ENCODE measurements at places on chromosomes 2 and 18.

DNA sequence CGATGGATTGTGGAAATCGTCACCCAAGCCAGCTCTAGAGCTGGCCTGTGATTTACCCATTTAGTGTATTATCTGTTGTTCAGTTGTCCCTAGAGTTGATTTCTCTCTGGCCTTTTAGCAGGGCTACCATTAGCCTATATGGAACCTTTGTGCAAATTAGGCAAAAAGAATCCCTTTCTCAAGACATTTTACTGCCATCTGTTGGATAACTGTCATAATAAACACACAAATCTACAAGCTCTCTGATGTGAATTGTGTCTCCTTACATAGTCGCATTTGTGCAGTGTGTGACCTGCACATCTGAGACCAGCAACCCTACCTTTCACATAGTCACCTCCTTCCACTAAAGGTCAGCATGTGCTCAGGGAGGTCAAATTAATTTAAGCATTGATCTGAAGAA lies 34.0 kb downstream of the LOXHD1 start:
- DNase-seq = no peak

DNA sequence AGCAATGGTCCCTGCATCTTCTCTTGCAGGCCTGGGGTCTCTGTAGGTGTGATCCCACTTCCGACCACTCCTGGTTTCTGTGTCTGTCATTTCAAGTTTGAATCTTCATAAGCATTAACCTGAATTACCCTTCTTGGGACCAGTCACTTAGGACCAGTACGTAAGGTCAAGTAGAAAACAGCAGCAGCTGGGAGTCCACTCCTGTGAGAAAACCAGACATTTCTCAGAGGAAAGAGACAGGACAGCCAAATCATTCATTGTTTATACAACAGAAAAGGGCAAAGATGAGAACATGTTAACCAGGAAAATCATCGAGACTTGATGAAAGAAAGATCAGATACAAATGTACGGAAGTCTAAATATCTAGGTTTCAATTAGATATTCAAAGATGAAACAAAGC lies 163.0 kb downstream of the MREG start:
- no peak for DNase-seq

GRCh38 chr2:237980751-237981150 lies 13.9 kb downstream of the UBE2F start:
- no peak for DNase-seq

- DNase-seq = no peak
Measured at GRCh38 chr2:109081374-109081773, 47.6 kb upstream of the SH3RF3 start.

DNA sequence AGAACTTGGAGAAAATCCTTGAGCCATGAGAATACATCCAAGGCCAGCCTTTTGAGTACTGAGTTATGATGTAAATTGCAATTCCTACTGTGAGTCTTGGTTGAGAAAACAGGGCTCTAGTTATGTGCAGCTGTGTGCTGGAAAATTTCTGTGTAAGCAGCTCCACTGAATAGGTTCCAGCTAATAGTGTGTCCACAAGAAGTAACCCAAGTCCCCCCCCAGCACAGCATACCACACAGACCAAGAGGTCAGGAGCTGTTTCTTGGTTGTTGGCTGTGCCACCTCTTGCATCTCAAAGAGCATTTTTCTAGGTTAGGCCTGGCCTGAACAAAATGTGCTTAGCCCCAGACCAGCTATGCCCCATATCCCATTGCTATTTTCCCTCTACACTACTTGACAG lies 36.8 kb upstream of the APCDD1 start:
- DNase-seq = no peak

DNA sequence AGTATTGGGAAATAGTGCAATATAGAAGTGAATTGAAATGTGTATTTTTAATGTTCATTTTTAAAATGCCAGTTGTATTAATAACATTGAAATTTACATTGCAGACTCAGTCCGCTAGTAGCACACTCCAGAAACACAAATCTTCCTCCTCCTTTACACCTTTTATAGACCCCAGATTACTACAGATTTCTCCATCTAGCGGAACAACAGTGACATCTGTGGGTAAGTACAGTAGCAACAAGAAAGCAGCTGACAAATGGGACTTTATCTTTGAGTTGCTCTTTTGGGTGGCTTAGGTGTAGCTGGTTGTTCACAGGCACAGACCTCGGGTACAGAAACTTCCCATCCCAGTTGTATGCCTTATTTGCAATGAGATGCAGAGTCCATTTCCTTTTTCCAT lies 118.2 kb upstream of the IL1R2 start:
- DNase-seq = no peak

GRCh38 chr2:49255409-49255971 lies 101.2 kb upstream of the FSHR start:
- no peak for DNase-seq

DNA sequence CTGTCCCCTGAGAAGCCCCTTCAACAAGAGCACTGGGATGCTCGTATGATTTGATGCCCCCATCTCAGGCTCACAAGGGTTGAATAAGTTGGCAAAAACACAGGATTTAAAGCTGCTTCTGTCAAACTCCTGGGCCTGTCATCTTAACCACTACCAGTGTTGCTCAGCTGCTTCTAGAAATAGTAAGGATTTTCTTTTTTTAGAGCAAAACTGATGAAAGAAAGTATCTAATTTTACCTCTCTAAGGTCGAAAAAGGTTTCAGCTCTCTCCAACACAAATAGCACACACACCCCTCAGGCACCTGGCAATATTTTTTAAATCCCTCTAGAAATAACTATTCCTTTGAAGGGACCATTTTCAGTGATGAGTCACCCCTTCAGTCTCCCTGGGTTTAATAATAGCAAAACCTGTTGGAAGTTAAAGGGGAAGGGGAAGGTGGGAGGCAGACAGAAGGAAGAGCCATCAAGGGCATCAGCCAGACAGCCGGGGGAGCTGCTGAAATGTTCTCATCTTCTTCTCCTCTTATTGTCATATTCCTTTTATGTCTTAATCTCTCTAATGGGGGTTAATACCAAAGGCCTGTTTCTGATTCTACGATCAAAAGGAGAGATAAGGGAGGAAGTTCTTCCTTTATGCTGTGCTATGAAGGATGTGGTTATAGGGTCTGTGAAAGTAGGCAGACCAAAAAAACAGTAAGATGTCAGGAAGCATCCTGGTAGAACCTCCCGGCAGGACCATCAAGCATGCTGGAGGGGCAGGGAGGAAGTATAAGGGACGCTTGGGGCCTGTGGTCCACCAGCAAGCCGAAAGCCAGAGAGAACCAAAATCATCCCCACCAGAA lies 31.9 kb upstream of the SLC35G4 start:
- no peak for DNase-seq

DNA sequence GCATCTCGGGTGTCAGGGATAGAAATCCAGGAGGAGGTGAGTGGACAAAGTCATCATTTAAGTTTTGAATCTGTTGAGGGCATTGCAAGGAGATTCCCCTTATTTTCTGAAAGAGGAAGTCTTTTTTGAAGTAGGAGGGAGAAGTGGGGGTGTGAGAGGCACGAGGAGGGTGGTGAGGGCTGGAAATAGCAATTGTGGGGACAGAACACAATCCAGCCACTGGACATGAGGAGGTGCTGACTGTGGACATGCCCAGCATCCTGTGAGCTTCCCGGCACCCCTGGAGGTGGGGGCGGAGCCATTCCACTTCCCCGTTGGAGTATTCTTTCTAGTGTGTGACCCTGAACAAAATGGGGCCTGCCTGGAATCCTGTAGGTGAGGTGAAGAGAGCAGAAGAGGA lies 310.7 kb upstream of the EPAS1 start:
- DNase-seq = no peak

- DNase-seq = no peak
Measured at GRCh38 chr2:203732953-203733510, 26.6 kb downstream of the CD28 start.

GRCh38 chr2:63975437-63976124 lies 43.6 kb downstream of the VPS54 start:
- no peak for DNase-seq

DNA sequence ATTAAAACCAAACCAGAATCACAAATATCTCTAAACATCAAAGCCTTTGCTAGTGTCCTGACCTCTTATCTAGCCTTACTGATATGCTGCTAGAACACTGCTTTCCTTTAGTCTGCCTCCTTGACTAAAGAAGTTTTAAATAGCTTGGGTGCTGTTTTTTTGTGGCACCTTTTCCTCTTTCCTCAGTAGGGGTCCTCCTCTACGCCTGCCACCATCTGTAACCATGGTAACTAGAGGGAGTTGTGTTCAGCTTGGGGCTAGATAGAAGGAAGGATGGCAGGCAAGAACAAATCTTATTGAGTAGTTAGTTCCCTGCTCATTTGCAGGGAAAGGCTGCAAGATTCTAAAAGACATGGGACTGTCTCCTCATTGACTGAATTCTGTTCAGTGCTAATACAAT lies 86.0 kb downstream of the TAF4B start:
- DNase-seq = no peak

DNA sequence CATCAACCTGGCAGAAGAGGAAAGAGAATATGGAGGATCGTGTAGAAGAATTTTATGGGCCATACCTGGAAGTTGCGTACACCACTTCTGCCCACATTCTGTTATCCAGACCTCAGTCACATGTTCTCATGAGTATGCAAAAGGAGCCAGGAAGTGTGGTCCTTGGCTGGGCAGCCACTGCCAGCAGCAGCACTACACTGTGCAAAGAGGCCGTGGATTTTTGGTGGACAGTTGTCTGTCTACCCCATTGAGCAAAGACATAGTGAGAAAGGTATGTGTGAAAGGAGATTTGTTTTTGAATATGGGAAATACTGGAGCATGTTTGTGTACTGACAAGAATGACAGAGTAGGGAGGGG lies 68.1 kb downstream of the SDC1 start:
- no peak for DNase-seq

DNA sequence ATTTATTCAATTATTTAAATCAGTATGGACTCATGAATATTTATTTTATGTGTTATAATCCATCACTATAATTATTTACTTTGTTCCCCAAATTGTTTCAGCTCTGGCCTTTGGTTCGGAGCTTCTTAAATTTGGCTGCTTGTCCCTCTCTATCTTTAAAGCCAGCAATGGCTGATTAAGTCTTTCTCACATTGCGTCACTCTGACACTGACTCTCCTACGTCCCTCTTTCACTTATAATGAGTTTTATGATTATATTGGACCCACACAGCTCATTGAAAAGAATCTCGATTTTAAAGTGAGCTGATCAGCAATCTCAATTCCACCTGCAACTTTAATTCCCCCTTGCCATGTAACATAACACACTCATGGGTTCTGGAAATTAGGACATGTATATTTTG lies 185.2 kb upstream of the SLC39A10 start:
- no peak for DNase-seq

DNA sequence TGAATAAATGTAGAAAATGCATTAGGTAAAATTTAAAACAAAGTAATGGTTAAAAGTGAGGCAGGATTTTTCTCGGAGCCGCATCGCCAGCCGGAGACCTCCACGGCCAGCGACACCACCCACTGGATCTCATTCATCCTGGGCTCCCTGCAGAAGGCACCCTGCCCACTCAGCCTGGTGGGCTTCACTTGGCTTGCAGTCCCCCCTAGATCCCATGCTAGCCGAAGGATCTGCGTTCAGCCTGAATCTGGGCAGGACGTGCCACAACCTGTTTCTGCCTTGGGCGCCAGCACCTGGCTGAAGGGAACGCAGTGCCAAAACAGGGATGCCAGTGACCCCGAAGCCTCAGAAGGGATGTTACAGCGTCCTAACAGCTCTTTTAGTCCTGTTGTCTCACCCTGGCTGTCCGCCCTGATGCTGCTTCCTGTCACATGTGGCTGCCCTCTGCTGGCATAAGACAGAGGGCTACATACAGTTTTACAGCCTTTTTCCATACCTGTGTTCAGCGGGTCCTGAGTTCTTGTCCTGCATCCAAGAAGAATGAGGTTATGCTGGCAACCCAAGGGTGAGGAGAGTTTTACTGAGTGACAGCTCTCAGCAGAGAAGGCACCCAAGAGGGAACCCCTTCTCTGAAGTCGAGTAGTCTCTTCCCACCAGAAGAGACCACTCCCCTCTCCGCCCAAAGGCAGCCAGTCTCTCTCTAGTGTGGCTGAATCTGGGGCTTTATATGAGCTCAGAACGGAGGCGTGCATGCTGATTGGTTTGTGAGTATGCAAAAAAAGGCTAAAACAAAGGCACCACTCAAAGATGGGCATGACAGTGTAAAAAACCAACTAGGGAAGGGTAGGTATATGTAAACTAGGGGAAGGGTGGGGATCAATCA lies 173.1 kb upstream of the GYPC start:
- no peak for DNase-seq

- no peak for DNase-seq
Measured at GRCh38 chr2:20468549-20469500, 22.0 kb downstream of the RHOB start.

GRCh38 chr2:27965841-27966240 lies 75.3 kb downstream of the BABAM2 start:
- no peak for DNase-seq

DNA sequence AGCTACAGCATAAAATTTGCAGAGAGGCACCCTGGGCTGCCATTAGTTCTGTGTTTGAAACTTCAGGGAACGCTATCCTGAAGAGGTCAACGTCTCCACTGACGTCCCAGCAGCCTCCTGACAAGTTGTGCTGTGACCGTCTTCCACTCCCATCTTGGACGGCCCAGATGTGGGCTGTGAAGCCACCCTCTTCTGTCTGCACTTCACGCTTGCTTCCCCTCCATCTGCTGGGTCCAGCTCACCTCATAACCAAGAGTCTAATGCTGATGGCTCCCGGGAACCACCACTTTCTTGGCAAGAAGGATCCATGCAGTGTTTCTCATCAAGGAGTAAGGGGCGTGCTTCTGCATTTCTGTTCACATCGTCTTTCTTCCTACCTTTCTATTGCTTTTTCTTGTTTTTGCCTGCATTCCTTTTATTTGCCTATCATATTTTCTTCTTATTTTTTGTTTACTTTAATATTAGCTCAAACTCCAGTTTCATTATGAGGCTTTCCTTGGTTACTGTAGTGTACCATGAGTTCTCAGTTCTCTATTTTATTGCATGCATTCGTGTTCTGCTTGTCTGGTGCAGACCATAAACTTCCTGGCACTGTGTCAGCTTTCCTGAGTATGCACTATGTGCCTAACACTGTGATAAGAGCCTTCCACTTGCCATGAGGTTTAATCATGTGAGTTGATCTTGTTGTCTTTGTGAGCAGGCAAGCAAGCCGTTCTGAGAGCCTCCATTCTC lies 631.8 kb upstream of the RAB6C start:
- DNase-seq = no peak

All from stimulated activated CD8-positive, alpha-beta memory T cell treated with anti-CD3 and anti-CD28 coated beads, Interleukin-15, amount 100 ng/mL, for 1 hour (primary cell).